Ascending aorta (tissue), 2 donors: ENCODE measurements at places on chromosomes 2 and 18.

GRCh38 chr2:73253901-73254300, 19.8 kb downstream of the CCT7 start:
- no peak for DNase-seq

DNA sequence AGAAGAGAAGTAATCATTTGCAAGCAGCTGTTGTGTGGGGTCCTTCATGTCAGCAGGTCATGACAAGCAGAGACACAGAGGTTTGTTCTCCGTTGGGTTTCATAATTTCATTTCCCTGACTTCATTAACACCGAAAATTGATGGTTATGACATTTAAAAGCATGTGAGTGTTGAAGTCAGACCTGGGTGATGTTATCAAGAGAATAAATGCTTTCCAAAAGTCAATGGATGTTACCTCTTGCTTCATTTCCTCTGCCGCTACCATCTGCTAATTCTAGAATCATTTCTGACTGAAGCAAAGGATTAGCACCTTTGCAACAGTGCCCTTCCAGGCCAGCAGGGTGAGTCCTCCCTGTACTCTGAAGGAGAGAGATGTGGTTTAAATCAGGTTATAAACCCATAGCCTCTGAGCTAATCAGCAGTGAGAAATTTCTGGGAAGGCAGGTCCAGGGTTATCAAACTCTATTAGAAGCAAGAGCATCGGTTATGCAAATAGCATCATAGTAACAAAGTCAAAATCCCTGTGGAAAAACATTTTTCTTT, 446.2 kb downstream of the PIK3C3 start:
- DNase-seq: no peak

DNA sequence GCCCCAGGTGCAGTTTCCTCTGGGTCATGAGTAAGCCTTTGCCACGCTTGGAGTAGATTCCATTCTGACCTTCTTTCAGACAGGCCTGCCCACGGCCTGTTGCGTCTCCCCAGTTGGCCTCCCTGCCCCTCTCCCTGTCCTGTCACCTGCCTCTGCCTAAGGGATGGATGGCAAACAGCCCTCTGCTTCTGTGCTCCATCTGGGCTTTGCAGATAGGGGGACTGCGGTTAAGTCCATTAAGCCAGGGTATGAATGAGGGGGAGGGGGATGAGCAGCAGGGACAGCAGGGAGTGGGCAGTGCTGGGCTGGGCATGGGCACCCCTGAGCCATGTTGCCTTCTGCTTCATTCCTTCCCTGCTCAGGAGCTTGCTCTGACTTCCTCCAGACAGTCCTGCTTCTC, 37.6 kb upstream of the B3GNT7 start:
- no peak for DNase-seq

- no peak for DNase-seq
Measured at GRCh38 chr2:47011696-47012095, 96.1 kb upstream of the MCFD2 start.

GRCh38 chr2:35822716-35823115, 532.9 kb upstream of the CRIM1 start:
- no peak for DNase-seq

DNA sequence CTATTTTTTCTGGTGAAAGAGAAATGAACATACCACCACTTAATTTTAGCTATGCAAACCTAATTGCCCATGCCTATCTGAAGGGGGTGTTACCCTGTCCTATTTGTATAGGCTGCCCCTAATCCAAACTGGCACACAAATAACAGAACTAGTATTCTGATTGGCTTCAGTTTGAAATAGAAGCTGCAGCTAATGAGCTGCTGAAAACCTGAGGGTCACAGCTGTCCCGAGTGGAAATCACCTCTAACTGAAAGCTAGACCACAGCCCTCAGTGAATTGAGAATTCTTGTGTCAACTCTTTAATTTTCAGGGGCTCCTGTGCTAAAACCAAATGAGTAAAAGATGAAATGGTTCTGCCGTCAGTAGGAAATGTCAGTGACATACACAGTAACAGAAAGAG, 28.7 kb downstream of the CCDC141 start:
- DNase-seq: no peak

DNA sequence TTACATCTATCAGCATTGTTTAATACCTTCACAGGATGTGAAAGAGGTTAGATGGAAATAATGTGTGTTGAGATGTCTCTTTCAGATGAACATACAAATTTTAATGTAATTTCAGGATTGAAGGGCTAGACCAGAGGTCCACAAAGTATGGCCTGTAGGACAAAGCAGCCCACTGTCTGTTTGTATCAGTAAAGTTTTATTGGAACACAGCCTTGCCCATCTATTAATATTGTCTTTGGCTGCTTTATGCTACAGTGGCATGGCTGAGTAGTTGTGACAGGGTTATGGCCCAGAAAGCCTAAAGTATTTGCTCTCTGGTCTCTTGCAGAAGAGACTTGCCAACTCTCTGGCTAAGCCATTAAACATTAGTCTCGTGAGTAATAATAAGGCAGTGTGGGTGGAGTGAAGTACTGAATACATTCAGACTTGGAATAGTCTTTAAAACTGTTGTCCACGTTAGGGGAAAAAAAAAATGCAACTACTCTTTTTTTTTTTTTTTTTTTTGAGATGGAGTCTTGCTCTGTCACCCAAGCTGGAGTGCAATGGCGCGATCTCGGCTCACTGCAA, 74.5 kb upstream of the NOSTRIN start:
- DNase-seq: no peak

- DNase-seq: no peak
Measured at GRCh38 chr2:20771299-20771698, 51.6 kb downstream of the LDAH start.

- DNase-seq: no peak
Measured at GRCh38 chr2:170929686-170930050, 615 bp downstream of the GORASP2 start.

GRCh38 chr2:38462121-38462661, 85.1 kb upstream of the ATL2 start:
- no peak for DNase-seq

DNA sequence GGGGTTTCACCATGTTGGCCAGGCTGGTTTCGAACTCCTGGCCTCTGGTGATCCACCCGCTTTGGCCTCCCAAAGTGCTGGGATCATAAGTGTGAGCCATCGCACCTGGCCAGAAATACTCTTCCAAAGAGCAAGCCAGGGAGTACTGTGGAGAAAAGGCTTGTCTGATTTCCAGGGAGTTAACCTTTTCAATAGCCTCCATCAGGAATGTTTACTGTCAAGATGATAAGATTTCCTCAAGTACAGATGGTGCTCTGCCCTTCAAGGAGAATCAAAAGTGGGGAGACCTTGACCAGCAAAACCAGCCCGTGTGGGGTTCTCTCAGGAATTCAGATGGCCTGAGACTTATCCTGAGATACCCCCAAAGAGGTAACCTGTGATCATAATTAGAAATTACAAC, 237.2 kb downstream of the PRKCE start:
- no peak for DNase-seq

- no peak for DNase-seq
Measured at GRCh38 chr2:129906139-129906860, 73.2 kb upstream of the RAB6C start.

- DNase-seq: no peak
Measured at GRCh38 chr18:52451851-52452250, 111.9 kb downstream of the DCC start.

- DNase-seq: no peak
Measured at GRCh38 chr18:13628211-13628610, 98.1 kb downstream of the FAM210A start.

DNA sequence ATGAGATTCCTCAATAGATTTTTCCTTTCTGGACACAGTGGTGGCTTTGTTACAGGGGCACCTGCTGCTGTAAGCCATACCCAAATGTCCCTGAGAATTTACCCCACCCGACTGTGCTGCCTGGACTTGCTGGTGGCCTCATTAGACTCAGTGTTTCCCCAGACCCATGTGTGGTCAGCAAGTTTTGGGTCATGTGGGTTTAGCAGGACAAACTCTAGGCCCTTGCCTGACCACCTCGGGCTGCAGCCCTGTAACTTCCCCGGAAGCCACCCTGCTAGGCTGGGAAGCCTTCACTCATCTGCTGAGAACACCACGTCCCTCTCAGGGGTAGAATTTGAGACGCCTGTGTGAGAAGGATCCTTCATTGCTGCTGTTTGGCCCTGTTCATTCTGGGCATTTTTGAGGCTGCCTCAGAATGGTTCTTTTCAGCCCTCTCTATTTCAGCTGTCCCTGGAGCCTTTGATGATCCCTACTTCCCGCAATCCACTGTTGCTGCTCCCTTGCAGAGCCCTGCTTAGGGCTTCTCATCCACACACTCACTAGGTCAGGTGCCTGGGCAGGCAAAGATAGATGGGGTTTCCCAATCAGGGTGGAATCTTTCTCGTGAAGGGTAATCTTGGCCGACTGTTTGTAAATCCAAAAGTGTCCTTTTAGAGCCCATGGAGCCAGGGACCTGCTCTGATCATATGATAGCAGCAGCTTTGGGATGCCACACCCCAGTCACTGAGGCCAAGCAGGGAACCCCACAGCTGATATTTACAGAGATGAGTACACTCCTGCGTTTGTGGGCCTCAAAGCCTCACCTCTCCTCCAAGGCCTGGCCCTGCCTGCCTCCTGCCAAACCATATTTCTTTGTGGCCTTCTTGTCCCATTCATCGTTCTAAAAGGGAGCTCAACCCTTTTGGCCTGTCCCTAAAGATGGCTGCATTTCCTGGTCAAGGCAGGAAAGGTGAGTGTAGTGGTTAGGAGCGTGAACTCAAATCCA, 6.7 kb downstream of the EHD3 start:
- no peak for DNase-seq

DNA sequence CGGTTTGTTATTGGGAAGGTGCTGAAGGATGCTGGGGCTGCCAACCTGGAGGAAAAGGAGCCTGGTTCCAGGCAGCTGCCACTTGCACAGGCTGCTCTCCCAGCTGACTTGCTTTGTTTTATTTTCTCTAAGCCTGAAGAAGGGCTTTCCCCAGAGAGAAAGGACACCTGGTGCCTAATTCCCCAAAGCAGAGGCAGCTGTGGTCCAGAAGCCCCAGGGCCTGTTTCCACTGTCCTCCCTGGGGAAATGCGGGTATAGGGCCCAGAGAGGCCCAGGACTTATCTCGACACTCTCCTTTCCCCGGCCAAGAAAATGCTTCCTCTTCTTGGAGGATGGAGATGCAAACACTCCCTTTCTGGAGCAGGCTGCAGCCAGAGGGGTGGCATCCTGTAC, 30.1 kb downstream of the INO80C start:
- DNase-seq: no peak

GRCh38 chr2:158756331-158756730, 38.8 kb upstream of the DAPL1 start:
- DNase-seq: no peak

- no peak for DNase-seq
Measured at GRCh38 chr2:215526341-215526740, 90.5 kb upstream of the FN1 start.

- no peak for DNase-seq
Measured at GRCh38 chr2:38386377-38386776, 9.3 kb upstream of the ATL2 start.

DNA sequence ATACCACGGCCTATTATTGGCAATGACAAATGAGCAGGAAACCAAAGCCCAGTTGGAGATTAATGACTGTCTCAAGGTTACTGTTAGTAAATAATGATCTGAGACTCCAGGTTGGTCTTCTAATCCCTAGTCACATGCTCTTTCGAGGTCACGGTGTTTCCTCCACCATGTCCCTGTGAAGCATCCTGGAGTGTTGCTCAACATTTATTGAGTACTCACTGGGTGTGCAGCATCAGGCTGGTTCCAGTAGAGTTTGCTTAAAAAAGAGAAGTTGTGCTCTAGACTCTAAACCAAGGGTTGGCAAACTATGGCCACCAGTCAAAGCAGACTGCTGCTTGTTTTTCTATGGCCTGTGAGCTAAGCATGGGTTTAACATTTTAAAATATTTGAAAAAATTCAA, 263.8 kb upstream of the ATP5MC3 start:
- no peak for DNase-seq

DNA sequence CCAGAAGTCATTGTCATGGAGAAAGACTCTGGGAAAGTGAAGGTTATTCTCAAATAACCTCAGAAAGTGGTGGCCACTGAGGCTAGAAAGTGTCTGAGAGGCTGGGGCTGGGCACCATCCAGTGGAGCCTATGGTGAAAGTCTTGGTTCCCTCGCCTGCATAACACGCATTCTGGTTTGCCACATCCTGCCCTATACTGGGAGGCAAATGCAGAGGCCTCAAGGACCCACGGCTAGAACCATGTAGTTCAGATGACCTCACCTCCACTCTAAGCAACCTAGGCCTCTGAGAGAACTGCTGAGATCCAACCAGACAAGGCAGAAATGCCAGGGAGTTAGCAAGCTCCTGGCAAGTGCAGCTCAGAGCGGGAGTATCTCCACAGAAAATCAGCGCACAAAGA, 5.1 kb downstream of the ITGB6 start:
- DNase-seq: no peak

GRCh38 chr2:138356178-138356577, 145.4 kb upstream of the SPOPL start:
- DNase-seq: peak; percentile 64

- DNase-seq: no peak
Measured at GRCh38 chr2:128777196-128778035, 458.7 kb upstream of the HS6ST1 start.

DNA sequence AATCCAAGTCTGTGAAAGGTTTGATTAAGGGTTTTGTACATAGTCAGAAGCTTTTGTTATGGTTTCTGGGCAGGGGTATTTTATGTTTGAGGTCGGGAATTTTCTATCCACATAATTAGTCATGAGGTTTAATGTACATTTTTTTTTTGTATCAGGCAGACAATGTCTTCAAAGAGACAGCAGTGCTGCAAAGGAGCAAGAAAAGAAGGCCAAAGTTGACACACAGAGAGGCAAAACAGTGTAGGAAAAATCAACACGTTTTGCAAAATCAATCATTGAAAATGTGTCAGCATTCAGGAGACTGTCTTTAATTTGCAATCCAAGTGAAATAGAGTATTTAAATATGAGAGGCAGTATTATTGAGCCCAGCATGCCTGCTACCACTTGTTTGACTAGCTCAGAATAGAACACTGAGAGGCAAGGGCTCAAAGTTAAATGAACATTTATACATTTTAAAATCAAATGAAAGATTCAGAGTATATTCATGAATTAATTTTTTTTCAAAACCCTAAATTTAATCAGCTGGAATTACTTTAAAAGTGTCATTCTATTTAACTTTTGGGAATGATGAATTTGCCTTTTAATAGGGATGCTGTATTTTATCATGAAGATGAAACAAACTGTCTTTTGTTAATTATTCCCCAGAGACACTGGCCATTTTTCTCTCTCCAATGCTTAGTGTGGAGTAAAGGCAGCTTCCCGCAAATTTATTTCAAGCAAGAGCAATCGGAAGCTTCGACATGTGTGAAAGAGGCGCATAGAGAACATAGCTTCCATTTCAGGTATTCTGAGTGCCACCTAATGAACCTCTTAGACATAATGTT, 11.3 kb downstream of the VRK2 start:
- no peak for DNase-seq

- DNase-seq: no peak
Measured at GRCh38 chr2:197890168-197890567, 85.8 kb downstream of the PLCL1 start.

- no peak for DNase-seq
Measured at GRCh38 chr2:36360063-36360462, 4.5 kb downstream of the CRIM1 start.

DNA sequence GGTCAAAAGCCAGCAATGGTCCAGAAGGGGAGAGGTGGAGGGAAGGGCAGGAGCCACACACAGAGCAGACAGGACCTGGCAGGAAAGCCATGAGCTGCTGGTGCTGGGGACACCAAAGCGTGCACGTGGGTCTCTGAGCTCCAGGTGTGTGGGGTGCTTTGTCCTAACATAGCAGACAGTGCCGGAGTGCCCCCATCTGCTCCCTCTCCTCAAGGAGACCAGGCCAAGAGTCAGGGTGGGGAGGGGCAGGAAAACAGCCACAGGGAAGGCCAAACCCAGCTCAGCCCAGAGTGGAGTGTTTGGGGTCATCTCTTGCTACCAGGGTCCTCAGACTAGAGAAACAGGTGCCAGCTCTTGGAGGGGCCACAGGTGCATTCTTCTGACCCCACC, 4.2 kb upstream of the GPC1 start:
- peak; percentile 2 for DNase-seq
